Brain pericyte (primary cell): ENCODE measurements at places on chromosomes 1 and 21.

- no peak for DNase-seq
Measured at GRCh38 chr1:151875419-151876097, 22.0 kb upstream of the THEM5 start.

GRCh38 chr1:200247518-200247917 lies 162.3 kb downstream of the ZNF281 start:
- DNase-seq: no peak

- DNase-seq: no peak
Measured at GRCh38 chr1:66244429-66244828, 289.5 kb upstream of the SGIP1 start.

DNA sequence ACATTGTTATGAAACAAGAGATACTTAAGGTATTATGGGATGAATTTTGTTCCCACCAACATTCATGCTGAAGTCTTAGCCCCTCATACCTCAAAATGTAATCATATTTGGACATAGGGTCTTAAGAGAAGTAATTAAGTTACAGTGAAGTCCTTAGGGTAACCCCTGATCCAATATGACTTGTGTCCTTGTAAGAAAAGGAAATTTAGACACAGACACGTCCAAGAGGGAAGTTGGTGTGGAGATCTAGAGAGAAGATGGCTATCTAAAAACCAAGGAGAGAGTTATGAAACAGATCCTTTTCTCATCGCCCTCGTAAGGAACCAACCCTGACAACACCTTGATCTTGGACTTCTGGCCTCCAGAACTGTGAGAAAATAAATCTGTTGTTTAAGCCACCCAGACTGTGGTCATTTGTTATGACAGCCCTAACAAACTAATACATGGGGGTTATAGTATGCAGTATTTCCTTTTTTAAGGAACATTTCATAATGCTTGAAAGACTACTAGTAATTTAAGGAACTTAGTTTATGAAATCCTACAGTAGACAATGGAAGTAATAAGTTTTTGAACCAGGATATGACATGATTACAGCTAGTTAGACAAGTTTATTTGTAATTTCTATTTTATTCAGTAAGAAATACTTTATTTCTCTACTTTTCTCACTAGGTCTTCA lies 875.5 kb upstream of the ADGRL2 start:
- no peak for DNase-seq

DNA sequence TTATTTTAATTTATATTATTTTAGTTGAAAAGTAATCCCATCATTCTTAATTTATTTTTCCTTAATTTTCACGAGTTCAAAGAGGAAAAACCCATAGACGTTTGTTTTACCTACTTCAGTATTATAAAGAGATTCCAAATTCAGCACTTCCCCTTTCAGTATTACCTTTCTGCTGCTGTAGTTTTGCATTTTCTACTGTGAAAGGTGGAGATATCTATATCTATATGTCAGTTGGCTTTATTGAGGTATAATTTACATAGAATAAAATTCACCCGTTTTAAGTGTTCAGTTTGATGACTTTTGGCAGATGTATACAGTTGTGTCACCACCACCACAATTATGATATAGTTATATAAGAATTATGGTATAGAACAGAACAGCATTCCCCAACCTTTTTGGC lies 33.0 kb downstream of the MAST2 start:
- no peak for DNase-seq

- DNase-seq: no peak
Measured at GRCh38 chr1:110684491-110684890, 9.8 kb upstream of the KCNA3 start.

GRCh38 chr1:64127297-64127696 lies 76.1 kb upstream of the UBE2U start:
- DNase-seq: no peak

- DNase-seq: no peak
Measured at GRCh38 chr1:80594013-80594412, 1206.7 kb upstream of the ADGRL2 start.
